ENCODE measurements at places on chromosomes 5 and 9.

DNA sequence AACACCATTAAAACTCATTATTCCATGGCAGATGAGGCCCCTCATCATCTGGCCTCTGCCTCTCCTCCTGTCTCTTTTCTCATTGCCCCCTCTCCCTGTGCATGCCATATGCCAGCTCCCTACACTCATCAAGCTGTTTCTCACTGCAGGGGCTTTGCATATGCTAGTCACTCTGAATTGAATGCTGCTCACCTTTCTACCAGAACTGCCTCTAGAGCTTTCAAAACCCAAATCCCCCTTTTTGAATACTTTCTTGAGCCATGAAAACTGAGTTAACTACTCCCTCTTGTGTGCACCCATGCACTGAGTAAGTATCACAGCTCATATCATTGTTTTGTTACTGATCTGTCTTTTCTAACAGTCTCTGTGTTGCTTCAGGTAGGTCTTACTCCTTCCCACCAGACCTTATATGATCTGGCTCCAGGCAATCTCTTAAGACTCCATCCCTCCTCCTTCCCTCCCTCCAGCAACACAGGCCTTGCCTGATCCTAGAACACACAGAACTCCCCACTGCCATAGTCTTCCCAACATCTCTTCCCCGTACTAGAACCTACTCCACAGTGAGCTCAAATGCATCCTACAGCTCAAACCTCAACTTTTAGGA is 60.5 kb downstream of the ASTN2 start:
- no peak for DNase-seq

- no peak for DNase-seq
These were observed 417.0 kb downstream of the ARHGEF28 start for GRCh38 chr5:74042959-74043358.

GRCh38 chr9:121593066-121593465 is 58.4 kb upstream of the DAB2IP start:
- no peak for DNase-seq

DNA sequence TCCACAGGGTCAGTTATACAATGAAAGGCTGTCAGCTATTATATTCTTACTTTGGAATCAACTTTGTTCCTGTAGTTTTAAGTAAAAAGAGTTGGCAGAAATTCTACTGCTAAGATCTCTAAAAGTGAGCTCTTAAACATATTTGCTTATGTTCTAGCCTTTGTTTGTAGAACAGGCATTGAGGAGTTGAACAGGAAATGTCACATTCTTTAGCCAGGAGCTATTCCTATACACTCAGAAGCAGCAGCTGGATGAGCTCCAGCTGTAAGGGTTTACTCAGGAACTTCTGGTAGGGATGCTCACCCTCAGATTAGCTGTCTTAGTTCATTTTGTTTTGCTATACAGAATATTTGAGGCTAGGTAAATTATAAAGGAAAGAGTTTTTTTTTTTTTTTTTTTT is 22.4 kb upstream of the SPINK14 start:
- DNase-seq: no peak

GRCh38 chr9:133359399-133360175 is 3.2 kb downstream of the SURF2 start:
- DNase-seq: no peak

- DNase-seq: no peak
These were observed 287.8 kb upstream of the DAB2 start for GRCh38 chr5:39712316-39713249.

- no peak for DNase-seq
These were observed 11.6 kb upstream of the WHRN start for GRCh38 chr9:114516913-114517312.

DNA sequence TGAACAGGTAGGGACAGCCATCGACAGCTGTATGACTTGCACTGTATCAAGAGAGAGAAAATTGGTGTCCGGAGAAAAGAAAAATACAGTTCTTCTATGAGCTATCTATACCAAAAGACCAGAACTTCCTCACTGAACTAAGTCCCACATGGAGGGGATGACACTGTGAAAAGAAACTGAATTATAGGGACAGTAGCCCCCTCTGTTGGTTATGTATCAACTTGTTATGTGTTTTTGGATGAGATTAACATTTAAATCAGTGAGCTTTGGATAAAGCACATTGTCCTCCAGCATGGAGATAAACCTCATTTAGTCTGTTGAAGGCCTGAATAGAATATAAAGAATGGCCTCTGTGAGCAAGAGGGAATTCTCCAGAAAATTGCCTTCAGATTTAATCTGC is 176.6 kb upstream of the SH3GL2 start:
- DNase-seq: no peak

- DNase-seq: no peak
These were observed 55.2 kb downstream of the C9orf85 start for GRCh38 chr9:71966601-71967000.

DNA sequence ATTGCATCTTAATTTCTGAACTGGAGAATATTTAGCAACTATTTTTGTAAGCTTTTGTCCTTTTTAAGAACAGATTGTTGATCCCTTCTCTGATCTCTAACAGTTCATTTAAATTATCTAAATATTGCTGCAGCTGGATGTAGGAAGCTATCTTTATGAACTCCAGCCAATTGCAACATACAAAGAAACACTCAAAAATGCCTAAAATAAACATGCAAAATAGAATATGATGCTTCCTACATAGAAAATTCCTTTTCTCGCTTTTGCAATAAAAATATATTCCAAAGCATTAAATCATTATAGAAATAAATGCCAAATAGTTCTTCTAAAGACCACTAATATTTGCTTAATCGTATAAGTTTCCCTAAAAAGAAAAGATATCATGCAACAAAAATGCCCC is 218.6 kb downstream of the LURAP1L start:
- DNase-seq: no peak

- DNase-seq: peak; percentile 52
These were observed at the start of gene CIZ1 for GRCh38 chr9:128191406-128192046. TSS of gene CIZ1 (minus strand) at chr9:128191572. CDS start at chr9:128190857, 715 bp downstream.

GRCh38 chr9:5553211-5553610 is 42.9 kb downstream of the PDCD1LG2 start:
- no peak for DNase-seq

DNA sequence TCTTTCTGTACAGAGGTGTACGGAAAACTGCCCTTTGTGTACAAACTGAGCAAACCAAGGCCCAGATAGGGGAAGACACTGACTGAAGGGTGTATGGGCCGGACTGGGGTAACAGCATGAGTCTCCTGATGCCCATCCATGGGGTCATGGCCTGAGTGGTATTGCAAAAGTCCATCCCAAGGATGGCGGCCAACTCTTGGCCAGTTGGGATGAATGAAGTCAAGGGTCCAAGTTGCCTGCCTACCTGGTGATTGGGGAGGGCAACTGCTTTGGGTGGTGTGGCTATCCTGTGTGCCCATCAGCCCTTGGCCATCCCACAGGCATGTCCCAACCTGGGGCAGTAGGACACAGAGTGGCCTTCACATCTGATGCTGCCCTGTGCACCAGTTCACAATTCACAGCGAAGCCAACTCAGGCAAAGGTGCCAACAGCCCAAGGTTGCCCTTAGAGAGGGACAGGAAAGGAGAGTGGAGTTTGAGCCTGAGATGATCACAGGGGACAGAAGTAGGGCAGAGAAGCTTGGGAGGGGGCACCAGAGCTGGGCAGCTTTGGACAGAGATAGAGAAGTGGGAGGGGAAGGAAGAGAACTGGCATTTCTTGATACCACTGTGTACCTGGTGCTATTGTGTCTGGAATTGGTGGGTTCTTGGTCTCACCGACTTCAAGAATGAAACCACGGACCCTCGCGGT is 46.6 kb downstream of the COL15A1 start:
- no peak for DNase-seq

- DNase-seq: no peak
These were observed 227.3 kb upstream of the ITGA1 start for GRCh38 chr5:52560366-52560765.

DNA sequence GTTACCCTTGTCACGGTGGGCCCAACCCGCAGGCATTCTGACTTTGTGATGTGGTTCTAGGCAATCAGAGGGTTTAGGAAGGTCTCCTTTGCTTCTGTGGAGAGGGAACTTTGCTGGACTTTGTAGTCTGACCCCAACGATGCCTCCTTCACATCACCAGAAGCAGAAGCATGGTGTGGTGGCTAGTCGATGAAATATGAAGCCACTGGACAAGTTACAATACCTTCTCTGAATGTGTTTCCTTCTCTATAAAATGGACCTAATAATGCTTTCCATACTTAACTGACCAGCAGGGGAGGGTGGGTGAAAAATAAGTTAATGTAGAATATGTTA is 607 bp downstream of the SPEF2 start:
- DNase-seq: no peak

DNA sequence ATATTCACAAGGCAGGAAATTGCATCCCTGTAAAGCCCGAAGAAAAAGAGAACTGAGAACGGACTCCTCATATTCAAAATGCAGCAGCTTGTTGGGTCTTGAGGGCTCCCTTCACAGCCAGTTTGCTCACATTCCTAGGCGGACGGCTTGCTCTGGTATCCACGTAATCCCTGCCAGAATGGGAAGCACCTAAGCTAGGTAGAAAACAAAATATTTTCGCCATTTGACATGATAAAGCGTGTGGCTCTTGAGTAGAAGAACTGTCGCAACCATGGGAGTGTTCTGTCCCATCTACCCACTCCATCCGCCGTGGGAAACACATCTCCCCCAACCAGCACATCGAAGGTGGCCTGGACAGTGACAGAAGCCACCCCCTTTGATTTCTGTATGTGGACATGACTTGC is 183.1 kb downstream of the GAS1 start:
- DNase-seq: no peak

GRCh38 chr9:106065136-106065535 is 370.8 kb downstream of the TMEM38B start:
- DNase-seq: no peak

DNA sequence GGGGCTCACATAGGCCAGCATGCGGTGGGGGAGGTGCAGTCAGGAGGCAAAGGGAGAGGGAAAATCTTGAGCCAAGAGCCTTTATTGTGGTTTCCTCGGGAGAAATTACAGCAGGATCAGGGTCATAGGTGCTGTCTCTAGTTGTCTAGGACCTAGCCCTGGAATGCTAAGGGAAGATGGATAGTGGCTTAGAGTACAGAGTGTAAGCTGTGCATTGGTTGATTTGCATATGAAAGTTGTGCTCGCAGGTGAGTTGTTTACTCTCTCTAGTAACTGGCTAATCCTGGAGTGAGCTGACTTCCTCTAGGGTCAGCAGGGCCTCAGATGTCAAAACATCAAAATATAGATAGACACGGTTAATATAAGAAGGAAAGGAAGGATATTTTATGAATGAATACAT is 877.7 kb downstream of the TLE4 start:
- DNase-seq: no peak

DNA sequence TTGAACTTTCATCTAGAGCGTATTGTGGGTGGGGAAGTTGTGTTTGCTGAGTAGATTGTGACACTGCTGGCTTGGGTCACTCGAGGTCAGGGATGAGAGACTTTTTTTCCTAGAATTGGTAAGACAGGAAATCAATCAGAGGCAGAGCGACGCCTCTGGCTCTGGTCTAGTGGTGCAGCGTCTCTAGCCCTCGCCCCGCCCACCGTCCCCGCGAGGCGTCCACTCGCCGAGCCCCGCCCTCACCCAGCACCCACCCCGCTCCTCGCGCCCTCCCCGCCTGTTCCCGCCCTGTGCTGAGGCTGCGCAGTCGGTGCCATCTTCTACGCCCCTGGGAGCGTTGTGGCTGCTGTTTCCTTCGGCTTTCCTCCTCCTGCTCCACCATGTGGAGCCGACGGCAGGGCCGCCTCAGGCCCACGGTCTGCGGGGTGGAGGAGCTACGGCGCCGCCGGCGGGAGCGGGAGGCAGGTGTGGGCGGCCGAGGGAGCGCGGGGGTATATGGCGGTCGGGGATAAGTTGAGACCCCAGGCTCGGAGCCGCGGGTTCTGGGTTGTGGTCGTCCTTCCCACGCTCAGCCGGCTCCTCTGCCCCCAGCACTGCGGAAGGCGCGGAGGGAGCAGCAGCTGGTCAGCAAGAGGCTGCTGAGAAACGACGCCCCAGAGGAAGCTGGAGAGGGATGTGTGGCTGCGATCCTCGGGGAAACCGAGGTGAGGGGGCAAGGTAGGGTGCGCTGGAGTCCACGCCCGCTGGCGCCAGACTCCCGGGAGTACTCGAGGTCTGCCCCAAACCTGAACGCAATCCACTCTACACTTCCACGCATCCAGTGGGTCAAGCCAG is at the start of gene TMCO6:
Gene TMCO6, plus strand, starts transcription at position 304 of the 834 bp plus-strand sequence. Its CDS starts 77 bp downstream, at position 381.
- peak; percentile 96 for DNase-seq

DNA sequence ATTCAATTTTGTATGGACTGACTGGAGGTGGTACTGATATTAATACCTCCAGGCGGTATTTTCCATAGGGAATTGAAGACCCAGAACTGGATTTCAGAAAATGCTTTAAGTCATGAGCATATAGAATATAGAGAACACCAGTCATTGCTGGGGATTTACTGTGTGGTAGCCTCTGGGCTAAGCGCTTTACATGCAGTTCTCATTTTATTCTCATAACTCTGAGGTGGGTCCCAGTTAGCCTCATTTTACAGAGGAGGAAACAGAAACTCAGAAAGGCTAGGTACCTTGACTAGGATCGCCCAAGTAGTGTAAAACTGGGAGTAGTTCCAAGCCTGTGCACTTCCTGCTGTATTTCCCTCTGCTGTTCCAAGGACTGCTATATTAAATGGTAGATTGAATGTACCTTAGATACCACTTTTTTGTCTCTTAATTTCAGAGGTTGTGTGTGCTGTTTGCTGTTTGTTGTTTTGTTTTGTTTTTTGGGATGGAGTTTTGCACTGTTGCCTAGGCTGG is 13.8 kb downstream of the SLC44A1 start:
- DNase-seq: no peak

GRCh38 chr9:124295159-124295794 is 37.5 kb downstream of the NEK6 start:
- DNase-seq: no peak

GRCh38 chr5:28388428-28388827 is 1350.0 kb upstream of the CDH9 start:
- no peak for DNase-seq

DNA sequence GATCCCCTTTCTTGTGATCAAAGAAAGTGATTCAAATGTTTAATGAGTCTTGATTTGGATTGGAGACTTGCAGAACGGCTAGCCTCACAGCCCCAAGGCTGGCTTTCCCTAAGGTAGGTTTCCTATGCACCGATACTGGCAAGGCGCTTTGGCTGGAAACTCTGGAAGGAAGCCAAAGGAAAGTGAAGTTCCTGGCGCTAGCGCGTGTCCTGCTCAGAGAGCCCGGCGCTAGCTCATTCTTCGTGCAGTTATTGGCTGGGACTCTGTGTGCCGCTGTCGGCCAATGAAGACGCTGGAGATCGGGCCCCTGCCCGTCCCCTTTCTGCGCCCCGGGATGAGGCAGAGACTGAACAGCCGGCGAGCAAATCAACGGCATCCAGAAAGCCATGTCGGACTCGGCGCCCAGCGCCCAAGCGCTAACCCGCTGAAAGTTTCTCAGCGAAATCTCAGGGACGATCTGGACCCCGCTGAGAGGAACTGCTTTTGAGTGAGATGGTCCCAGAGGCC is at the start of gene PCDHGC3:
Gene PCDHGC3, plus strand, starts transcription at position 342 of the 507 bp plus-strand sequence. Its CDS starts 151 bp downstream, at position 493.
- peak; percentile 95 for DNase-seq

- DNase-seq: no peak
These were observed 7.1 kb upstream of the IL17B start for GRCh38 chr5:149386166-149386565.

- DNase-seq: no peak
These were observed 49.5 kb downstream of the DAB2IP start for GRCh38 chr9:121700832-121701419.
